CD4-positive, alpha-beta T cell treated with Interleukin-21 for 1 hour (primary cell): ENCODE measurements at places on chromosomes 7 and 10.

DNA sequence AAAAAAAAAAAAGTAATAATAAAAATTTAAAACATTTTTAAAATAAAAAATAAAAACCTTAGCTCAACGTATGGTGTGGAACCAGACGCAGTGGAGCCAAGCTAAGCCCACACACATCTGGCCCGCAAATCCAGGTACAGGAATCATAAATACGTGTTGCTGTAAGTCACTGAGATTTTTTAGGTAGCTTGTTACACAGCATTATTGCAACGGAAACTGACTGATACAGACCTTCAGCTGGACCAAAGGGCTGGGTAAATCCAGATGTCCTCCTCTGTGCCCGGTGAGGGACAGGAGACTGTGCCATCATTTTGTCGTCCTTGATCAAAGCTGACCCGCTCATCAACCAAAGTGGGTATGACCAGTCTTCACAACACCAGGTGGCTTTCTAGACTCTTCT lies 104.9 kb downstream of the TMEM130 start:
- no peak for DNase-seq

- peak; percentile 26 for DNase-seq
Observed at GRCh38 chr10:89837165-89838043, 136.0 kb downstream of the KIF20B start.

- no peak for DNase-seq
Observed at GRCh38 chr10:28903063-28903462, 225.7 kb downstream of the BAMBI start.

GRCh38 chr10:105950410-105950809 lies 1214.1 kb downstream of the SORCS1 start:
- DNase-seq = peak; percentile 4

GRCh38 chr10:131963811-131964210 lies 17.9 kb downstream of the BNIP3 start:
- no peak for DNase-seq

- DNase-seq = no peak
Observed at GRCh38 chr7:92695308-92696261, 105.4 kb upstream of the FAM133B start.

- DNase-seq = no peak
Observed at GRCh38 chr7:102291916-102292267, 5.2 kb downstream of the SH2B2 start.

DNA sequence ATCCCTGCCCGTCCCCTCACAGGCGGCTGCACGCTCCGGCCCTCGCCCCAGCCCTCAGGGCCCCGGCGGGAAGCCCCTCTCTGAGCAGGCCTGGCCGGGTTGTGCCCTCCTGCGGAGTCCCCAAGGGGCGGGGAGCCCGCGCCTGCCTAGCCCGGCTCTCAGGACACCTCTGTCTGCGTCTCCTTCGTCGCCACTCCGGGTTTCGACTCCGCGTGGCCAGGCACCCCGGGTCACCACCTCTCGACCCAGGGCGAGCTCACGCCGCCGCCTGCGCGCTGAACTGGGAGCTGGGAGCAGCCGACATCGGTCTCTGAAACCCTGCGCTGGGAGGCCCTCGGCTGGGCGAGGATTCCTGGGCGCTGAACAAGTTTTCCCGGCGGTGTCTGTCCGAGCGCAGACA lies 6.2 kb upstream of the OGDHL start:
- no peak for DNase-seq

- DNase-seq = no peak
Observed at GRCh38 chr10:1308173-1308961, 252.2 kb downstream of the WDR37 start.

DNA sequence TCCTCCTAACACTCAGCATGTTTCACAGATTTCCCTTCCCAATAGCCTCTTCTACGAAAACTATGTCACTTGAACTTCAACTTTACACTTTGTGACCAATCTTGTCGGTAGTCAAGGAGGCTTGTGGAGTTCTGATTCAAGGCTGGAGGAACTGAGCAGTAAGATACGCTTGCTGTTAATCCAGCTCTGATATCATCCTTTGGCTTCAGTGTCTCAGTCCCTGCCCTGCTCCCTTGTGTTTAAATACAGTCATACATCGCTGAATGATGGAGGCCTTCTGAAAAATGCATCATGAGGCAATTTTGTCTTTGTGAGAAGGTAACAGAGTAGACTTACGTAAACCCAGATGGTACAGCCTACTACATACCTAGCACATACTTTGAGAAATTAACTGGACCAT lies 173.6 kb downstream of the RNF133 start:
- no peak for DNase-seq

DNA sequence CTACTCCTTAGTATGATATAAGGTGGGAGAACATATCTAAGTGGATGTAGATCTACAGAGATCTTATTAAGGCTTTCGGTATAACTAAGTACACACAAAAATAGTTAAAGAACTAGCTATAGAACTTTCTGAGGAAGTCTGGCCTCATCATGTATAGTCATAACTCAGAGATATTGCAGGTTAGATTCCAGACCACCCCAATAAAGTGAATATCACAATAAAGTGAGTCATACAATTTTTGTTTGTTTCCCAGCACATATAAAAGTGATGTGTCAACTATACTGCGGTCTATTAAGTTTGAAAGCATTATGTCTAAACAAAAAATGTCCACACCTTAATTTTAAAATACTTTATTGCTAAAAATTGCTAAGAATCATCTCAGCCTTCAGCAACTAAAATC lies 24.7 kb upstream of the SEMA3A start:
- DNase-seq = no peak

DNA sequence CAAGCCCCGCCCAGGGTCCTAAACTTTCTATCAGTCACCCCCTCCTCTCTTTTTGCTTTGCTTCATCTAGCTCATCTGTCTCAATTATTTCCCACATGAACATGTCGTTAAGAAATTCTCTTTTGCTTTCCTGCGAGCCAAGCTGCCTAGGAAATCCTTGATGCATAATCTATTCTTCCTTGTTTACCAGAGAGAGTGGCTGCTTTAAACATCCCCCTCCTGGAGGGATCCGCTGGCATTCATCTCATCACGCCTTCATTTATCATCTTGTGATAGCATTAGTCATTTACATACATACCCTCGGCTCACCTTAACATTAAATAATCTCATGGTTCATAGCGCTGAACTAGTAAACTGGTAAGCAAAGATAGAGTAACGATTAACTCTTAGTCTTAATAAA lies 96.7 kb downstream of the ANK3 start:
- no peak for DNase-seq

DNA sequence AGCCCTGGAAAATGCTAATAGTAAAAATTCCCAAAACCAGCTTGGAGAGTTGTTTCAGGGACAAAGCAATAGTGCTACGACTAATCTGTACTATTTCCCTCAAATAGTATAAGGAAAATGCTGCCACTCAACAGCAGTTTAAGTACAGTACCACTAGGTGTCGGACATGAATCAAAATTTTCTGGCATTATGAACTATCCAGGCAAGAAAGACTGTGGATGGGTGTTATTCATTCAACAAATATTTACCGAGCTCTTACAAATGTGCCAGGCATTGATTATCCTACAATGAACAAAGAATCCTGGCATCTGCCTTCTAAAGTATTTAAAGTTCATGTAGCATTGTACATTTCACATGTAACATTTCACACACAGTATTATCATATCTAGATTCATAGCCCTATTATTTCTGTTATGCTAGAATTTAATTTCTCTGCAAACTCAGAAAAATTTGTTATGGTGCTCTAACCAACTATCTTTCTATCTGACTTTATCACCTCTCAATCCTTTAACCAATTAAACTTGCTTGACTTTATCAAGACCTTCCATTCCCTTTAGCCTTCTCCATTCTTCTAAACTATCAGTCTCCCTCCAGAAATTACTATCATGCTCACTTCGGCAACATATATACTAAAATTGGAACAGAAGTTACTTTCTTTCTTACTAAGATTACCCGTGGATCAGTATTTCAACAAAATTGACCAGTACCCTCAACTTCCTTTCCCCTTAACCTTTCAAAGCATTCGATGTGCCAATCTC lies 80.6 kb downstream of the ARHGAP21 start:
- peak; percentile 70 for DNase-seq
